ENCODE measurements at places on chromosomes 7 and 10.

- no peak for DNase-seq
These were observed 266.0 kb downstream of the BBS9 start for GRCh38 chr7:33395340-33395739.

- DNase-seq, result no peak
These were observed 1.9 kb upstream of the FAM170B start for GRCh38 chr10:49135575-49136313.

GRCh38 chr10:121615435-121615793, 17.2 kb upstream of the FGFR2 start:
- no peak for DNase-seq

DNA sequence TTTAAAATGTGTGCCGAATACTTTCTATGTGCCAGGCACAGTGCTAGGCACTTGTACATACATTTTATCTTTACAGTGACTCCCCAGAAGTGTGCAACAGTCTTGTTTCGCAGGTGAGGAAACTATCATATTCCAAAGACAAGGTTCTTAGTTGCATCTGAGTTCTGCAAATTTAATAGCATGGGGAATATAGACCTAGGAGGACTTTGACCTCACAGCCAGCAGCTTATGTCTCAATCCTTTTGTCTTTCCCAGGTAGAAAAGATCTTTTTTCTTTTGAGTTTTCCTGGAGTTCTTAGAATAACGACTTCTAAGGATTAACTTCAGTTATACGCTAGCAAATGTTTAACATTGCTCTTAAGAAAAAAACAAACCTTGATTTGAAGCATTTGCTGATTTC, 482.8 kb upstream of the ZMIZ1 start:
- DNase-seq, result no peak

DNA sequence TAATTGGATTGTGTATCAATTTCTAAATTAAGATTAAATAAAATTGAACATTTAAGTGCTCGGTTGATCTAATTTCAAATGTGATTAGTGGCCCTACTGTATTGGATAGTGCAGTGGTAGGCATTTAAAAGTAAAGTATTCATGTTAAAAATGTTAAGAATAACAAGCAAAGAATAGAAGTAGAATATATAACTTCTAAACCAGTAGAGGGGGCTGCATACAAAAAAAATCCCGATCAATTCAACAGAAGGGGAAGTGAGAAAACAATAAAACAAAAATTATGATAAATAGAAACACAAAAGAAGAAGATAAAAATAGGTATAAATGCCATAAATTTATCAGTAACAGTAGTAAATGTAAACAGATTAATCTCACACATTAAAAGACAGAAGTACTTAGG, 24.9 kb upstream of the WDFY4 start:
- peak; percentile 46 for DNase-seq

- no peak for DNase-seq
These were observed 67.1 kb upstream of the PIK3CG start for GRCh38 chr7:106797937-106798336.

GRCh38 chr10:61458031-61458430, 4.8 kb upstream of the TMEM26 start:
- no peak for DNase-seq

- no peak for DNase-seq
These were observed 294.3 kb downstream of the RPS24 start for GRCh38 chr10:78327778-78328591.

GRCh38 chr10:76977046-76977445, 660.6 kb downstream of the KCNMA1 start:
- DNase-seq, result no peak

GRCh38 chr10:61000769-61001730, 57.1 kb upstream of the RHOBTB1 start:
- DNase-seq, result peak; percentile 78

DNA sequence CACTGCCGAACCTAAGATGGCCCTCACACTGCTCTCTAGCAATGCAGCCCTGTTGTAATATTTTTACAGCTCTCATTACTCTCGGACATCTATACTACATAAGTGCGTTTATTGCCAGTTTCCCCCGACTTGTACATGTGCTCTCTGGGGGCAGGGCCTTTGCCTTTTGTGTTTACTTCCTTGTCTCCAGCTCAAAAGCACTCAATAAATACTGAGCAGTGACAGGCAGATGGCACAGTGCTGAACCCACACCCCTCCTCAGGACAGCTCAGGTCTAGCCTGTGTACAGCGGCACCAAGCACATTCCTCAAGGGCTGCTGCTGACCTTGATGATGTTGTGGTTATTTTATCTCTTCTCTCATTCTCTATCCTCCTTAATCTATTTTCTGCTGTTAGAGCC, 68.0 kb upstream of the ELMO1 start:
- DNase-seq, result no peak

- no peak for DNase-seq
These were observed 63.8 kb upstream of the SMNDC1 start for GRCh38 chr10:110368556-110368955.

DNA sequence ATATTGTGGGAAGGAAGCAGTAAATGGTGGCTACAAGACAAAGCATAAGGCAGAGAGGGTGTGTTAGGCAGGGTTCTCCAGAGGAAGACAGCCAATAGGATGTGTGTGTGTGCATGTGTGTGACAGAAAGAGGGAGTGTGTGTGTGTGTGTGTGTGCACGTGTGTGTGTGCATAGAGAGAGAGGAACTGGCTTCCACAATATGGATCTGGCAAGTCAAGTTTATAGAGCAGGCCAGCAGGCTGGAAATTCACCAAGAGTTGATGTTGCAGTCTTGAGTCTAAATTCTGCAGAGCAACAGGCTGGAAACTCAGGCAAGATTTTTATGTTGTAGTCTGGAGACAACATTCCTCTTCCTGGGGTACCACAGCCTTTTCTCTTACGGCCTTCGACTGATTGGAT, 374.0 kb downstream of the TNS3 start:
- no peak for DNase-seq

GRCh38 chr7:4675771-4676367, 6.2 kb upstream of the FOXK1 start:
- no peak for DNase-seq

DNA sequence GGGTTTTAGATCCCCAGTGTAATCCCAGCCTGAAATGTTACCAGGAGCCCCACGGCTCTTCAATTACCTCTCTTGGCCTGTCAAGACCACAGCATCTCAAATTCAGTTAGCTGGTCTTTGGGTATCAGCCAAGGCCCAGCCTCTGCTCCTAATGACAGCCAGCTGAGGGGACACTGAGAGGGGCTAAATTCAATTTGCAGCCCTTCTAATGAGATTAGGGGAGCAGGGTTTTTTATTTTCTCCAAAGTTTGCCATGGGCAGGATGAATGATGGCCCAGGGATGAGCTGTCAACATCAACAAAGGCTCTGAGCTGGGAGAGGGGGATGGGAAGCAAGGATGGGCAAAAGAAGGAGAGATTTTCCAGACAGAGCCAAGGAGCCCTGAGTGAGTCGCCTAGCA, 116.8 kb upstream of the TBX20 start:
- no peak for DNase-seq

GRCh38 chr7:94436018-94436604, 41.4 kb downstream of the COL1A2 start:
- DNase-seq, result peak; percentile 91

GRCh38 chr7:69070476-69070875, 527.8 kb upstream of the AUTS2 start:
- no peak for DNase-seq

- DNase-seq, result peak; percentile 84
These were observed 5.2 kb downstream of the AGAP3 start for GRCh38 chr7:151091431-151091830.

DNA sequence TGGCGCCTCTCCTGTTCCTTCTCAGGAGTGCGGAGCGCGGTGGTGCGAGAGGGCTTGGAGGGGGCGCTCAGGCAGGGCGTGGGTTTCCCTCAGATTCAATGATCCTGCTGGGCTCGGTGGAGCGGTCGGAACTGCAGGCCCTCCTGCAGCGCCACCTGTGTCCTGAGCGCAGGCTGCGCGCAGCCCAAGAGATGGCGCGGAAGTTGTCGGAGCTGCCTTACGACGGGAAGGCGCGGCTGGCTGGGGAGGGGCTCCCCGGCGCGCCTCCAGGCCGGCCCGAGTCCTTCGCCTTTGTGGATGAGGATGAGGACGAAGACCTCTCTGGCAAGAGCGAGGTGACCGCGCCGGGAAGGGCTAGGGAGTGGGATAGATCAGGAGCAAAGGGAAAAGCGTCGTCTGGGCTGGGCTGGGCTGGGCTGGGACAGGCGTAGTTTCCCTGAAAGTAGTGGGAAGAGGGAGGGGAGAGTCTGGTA, 17.0 kb downstream of the FAM131B start:
- peak; percentile 95 for DNase-seq

- DNase-seq, result no peak
These were observed 32.1 kb upstream of the GNA12 start for GRCh38 chr7:2876031-2876731.

DNA sequence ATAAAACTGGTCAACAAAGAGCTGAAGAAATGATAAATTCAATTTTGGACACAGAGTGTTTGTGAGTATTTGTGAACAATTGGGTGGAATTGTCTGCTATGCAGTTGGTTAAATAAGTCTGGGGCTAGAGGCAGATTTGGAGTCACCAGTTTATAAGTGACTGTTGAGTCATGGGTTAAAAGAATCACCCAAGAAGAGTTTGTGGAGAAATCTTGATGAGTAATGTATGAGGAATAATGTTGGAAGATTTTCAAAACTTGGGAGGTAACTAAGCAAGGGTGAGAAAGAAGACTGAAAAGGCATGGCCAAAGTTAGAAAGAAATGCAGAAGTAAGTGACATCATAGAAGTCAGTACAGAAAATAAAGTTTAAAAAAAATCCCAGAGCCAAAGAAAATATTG, 750.7 kb downstream of the MAGI2 start:
- DNase-seq, result no peak

DNA sequence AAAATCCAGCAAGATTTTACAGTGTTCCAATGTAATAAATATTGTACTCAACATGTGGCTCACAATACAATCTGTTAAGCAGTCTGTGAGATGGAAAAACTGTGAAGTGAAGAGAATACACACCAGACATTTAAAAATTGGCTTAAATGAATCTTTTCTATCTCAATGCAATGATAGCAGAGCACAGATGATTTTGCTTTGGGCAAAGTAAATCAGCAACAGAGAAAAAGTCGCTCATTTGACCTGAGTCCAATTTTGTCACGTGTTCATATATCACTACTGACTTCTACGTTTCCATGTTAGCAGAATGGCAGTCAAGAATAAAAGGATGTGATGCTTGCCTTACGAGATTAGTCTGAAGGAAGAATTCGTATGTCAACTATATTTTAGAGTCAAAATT, 506.7 kb downstream of the POM121L12 start:
- no peak for DNase-seq

- no peak for DNase-seq
These were observed 104.0 kb downstream of the CYTH3 start for GRCh38 chr7:6168477-6168868.

DNA sequence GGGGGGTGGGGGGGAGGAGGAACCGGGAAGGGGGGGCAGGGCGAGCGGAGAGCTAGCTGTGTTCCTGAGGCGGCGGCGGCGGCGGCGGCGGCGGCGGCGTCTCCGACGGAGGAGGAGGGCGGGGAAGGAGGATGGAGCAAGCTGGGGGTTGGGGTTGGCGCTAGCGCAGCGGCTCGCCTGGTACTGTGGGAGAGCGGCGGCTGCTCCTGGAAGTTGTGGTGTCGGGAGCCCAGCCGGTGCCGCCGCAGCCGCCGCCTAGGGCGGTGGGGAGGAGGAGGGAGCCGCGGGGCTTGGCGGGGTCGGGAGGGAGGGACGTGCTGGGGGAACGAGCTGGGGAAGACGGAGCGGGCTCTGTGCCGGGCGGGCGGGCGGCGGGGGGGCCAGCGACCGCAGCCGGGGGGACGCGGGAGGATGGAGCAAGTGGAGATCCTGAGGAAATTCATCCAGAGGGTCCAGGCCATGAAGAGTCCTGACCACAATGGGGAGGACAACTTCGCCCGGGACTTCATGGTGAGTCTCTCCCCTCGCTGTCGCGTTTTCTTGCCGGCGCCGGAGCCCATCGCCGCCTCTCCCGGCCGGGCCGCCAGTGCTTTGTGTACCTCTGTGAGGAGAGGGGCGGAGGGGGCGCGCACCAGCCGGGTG, at the start of gene PTPN12:
TSS of gene PTPN12 (plus strand) at position 160 of the 642 bp plus-strand sequence. CDS start at position 412, 252 bp downstream.
- peak; percentile 74 for DNase-seq

DNA sequence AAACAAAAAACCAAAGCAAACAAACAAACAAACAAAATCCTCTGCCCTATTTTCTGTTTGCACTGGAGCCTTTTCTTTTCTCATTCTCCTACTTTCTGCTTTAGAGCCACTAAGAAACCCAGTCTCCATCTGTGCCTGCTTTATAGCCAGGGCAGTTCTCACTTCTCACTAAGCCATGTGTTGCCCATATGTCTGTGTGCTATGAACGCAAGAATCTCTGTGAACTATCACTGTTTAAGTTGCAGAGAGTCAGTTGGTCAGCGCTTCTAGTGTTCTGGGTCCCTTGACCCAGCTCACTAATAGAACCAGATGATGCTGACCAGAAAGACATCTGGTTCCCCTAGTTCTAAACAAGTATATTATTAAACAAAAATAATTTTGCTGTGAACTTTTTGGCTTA, 81.4 kb downstream of the FAM185A start:
- no peak for DNase-seq

- no peak for DNase-seq
These were observed 296.0 kb downstream of the PPP1R3A start for GRCh38 chr7:113622796-113623195.

DNA sequence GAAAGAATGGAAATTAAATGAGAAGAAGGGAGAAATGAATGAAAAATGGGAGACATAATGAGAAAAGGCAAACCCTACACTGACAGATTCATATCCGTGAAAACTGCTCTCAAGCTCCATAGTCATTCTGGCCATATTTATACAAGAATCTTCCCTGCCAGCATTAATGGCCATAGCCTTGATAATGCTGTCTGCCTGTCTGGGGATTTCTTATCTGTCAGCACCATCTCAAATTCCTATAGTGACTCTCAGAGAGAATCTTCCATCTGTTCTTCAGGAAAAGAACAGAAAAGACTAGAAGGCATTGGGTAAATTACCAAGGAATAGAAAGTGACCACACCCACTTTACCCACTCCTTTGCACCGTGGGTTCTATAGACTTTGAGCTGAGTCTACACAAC, 295.9 kb downstream of the PLXNA4 start:
- no peak for DNase-seq

GRCh38 chr10:11213137-11213536, 195.5 kb downstream of the CELF2 start:
- DNase-seq, result no peak

DNA sequence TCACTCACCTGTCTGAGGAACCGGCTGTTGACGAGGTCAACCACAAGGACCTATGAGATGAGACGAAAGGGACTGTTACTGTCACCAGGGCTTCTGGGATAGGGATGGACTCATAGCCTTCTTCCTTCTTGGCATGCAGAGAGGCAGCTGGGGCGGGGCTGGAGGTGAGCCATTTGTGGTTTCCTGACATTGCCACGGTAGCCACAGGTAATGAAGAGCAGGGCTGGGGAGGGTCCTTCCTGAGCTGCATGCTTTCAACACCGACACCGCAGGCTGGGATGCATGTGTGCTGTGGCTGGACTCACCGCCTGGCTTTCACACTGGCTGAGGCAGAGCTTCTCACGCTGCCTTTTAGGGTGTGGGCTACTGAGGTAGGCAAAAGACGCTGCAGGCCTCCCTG, 46.4 kb upstream of the MKRN1 start:
- no peak for DNase-seq
